ENCODE measurements at places on chromosomes 4 and X.
A peak's percentile ranks its signal among the peaks of the same experiment; 100 is the strongest.

- no peak for DNase-seq
These were observed 707.9 kb upstream of the PITX2 start for GRCh38 chr4:111330786-111331185.

- DNase-seq = peak; percentile 63
These were observed 99.7 kb upstream of the SLC7A11 start for GRCh38 chr4:138341739-138342415.

DNA sequence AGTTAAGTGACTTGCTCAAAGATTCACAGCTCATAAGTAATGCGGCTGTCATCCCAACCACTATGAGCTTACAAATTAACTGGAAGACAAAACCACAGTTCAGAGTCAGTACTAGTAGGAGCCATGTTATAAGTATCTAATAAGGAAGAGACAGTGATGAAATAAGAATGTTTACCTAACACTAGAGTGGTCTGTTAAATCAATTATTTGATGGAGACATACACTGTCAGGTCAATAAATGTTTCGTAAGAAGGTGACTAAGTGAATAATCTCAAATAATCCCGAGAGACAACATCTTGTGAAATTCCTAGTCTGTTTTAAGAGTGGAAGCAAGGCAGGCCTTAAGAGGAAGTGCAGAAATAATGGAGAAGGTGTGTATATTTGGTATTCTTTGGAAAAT lies 25.8 kb upstream of the AMELX start:
- DNase-seq = no peak

GRCh38 chr4:122879001-122879400 lies 43.4 kb downstream of the NUDT6 start:
- no peak for DNase-seq

GRCh38 chr4:180949424-180950213 lies 1293.6 kb upstream of the TENM3 start:
- DNase-seq = no peak

DNA sequence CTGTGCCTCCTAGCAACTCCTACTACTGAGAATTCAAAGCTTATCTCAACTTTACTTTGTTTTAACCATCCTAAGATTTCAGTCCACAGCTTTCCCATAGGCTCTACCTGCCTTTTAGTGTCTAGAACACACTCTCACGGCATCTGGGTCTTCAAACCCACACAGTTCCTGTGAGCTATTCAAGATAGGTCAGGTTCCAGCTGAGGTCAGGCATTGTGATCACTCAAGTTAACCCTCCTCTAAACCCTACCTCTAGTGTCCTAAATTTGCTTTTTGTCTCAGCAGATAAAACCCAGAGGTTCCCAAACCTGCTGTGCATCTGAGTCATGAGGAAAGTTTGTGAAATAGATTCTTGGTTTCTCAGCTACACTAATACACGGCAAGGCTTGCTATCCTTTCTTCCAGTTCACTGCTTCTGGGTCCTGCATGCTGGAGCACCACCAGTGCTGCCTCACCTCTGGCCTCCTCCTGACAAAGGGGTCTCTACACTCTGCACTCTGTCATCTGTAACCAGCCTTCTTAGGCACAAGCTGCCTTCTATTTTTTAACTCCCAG lies 324.6 kb upstream of the MAGEB2 start:
- DNase-seq = no peak

- no peak for DNase-seq
These were observed 107.4 kb downstream of the CT47B1 start for GRCh38 chrX:120768254-120768653.

GRCh38 chrX:497186-498014 lies 110.7 kb upstream of the PPP2R3B start:
- DNase-seq = no peak

DNA sequence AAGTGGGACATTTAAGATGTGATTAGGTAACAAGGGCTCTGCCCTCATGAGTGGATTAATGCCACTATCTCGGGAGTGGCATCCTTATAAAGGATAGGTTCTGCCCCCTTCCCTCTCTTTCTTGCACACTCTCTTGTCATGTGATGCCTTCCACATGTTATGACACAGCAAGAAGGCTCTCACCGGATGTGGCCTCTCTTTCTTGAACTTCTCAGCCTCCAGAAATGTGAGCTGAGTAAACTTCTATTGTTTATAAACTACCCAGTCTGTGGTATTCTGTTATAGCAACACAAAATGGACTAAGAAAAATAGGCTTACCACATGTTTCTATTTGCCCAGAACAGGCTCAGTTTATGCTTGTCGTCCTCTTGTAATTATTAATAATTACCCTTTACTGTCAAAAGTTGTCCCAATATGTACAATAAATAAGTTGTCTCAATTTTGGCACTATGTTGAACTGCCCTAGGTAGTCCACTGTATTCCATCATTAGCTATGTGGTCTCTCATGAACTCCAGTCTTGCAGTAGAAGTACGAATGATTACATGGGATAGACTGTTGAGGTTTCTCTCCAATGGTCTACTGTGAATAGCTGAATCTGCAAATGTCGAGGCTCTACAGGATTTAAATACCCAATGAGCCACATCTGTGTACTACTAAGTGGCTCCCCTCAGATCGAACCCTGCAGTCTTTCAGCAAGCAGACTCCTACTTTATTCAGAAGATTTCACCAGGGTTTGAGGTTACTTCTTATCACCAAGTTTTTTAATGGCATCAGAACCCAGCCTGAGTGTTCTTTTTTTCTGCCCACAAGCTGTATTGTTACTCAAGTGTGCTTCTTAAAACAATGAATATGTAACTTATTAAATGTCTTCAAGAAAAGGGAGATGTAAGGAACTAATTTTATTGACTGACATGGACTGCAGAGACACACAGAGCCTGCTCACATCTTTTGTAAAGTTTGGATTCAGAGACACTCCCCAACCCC lies 102.0 kb upstream of the LEF1 start:
- DNase-seq = no peak

DNA sequence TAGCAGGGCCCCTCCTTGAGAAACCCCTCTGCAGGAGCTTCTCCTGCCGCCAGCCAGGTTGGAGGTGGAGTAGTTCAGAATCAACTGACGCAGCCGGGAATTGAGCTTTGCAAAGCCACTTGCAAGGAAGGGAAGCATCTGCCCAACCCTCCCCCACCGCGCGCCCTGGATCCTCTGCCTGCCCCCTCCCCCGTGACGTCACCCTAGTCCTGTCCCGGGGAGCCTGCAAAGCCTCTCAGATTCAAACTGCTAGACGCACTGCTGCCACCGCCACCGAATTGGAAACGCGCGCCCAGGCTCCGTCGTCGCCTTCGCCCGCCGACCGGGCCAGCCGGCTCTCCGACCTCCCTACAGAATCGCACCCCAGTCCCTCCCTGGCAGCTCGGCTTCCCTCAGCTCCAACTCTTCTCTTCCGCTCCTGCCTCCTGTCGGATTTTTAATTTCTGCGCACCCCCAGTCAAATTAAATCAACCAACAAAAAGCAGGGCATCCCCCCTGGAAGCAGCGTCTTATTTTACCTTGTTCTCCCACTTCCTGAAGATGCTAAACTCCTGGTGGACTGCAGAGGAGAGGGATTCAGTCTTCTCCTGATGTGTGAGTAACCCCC lies 3.8 kb downstream of the SLITRK2 start:
- no peak for DNase-seq

DNA sequence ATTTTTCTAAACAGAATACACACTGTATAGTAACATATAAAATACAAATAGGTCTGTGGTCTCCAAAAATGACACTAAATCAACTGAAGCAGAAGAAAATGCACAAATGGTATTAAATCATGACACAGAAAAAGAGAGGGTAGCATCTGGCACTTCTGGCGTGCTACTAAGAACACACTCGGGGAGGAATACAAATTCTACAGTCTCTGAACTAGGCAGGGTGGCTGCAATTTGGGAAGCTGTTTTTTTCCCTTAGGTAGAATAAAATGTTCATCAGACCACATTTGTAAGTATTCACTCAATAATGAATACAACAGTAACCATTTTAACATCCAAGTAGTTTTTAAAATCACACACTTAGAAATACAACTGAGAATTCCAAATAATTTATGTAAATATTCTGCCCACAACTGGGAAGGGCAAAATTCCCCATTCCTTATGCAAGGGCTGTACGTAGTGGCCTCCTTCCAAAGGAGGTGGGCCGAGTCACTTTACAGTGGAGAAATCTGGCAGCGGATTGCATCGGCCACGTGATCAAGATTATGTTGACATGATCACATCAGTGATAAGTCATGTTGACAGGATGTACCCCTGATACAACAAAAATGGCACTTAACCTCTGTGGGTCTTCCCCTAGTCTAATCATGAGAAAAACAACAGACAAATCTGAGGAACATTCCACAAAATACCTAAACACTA lies 101.1 kb downstream of the TSPAN5 start:
- DNase-seq = no peak

DNA sequence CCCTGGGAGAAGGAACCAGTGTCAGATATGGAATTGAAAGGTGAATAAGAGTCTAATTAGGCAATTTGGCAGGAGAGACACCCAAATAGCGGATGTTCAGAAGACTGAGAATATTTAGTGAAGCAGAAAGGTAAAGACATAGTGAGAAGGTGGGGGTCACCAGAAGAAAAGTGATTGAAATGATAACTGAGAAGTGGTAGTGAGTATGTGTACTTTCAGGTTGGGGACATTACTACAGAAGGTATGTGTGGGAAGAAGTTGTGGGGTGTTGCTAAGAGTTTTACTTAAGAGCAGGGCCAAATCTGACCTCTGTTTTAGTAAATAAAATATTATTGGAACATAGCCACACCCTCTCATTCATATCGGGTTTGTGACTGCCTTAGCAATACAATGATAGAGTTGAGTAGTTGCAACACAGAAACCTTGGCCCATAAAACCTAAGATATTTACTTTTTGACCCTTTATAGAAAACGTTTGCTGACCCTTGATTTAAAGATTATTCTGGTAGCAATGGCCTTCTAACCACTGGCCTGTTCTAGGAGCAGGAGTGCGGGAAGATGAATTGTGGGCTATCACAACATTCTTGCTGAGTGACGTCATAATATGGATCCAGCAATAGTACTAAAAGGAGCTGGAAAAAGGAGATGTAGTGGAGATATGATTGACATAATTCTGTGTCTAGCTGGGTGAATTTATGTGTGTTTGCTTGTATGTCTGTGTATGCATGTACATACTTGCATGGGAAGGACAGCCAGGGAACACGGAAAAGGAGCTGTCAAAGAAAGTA lies 115.3 kb downstream of the HS3ST1 start:
- no peak for DNase-seq

- no peak for DNase-seq
These were observed 28.1 kb upstream of the TXK start for GRCh38 chr4:48162162-48162561.

DNA sequence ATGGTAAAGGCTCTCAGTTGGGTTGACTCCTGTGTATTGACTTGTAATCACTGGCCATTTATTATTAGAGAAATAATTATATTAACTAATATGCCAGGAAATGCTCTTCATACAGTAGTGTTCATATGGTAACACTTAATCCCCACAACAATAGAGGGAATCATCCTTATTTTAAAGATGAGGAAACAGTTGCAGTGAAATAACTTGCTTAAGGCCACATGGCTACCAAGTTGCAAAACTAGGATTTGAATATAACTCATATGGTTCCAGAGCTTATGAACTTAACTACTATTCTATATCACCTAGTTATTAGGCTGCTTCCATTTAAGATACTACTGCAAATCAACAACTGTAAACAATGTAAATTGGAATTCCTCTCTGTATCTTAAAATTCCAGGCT lies 143.5 kb upstream of the HPGD start:
- DNase-seq = no peak

- no peak for DNase-seq
These were observed 28.8 kb downstream of the COL4A5 start for GRCh38 chrX:108468486-108468885.

- no peak for DNase-seq
These were observed 118.3 kb upstream of the GABRA2 start for GRCh38 chr4:46508216-46508615.

GRCh38 chr4:2930758-2931511 lies 32.3 kb downstream of the NOP14 start:
- DNase-seq = no peak

DNA sequence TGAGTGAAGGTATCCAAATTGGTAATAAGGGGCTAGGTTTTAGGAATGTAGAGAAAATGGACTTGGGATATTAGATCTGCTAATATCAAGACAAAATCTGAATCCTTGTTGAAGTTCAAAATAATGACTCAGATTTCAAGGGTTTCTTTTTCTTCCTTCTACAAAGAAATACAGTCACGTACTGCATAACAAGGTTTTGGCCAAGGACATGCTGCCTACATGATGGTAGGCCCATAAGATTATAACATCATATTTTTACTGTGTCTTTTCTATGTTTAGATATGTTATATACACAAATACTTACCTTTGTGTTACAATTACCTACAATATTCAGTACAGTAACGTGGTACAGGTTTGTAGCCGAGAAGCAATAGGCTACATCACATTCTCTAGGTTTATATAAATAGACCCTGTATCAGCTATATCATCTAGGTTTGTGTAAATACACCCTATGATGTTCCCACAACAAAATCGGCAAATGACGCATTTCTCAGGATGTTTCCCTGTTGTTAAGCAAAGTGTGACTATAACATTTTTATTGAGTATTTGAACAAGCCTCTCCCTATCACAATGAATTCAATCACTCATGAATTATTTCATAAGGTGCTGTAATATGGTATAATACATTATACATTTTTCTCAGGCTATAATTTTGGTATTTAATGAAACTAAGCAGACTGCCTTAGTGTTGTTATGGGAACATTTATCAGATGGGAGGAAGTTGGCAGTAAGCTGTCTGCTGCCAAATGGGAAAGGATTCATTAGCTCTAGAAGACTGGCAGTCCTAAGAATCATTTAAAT lies 186.3 kb downstream of the PPP3CA start:
- no peak for DNase-seq

DNA sequence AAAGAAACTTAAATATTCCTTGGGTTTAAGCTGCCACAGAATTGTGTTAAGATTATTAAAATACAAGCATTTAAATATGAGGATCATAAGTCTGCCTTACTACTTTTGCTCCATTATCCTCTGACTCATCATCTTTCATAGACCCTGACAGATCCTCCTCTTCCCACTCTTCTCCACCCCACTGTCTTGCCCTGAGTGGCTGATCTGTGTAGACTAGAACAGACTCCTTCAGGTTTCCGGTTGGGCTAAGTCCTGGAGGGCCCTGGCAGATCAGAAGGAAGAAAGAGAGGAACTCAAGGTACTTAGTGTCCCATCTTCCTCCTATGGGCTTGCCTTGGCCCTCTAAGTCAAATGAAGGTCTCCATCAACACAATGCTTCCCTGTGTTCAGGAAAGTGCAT lies 30.7 kb downstream of the PALLD start:
- DNase-seq = no peak

- DNase-seq = no peak
These were observed 228.5 kb downstream of the ANKRD50 start for GRCh38 chr4:124484008-124484407.

- no peak for DNase-seq
These were observed 39.5 kb upstream of the ZNF330 start for GRCh38 chr4:141180991-141181761.

- no peak for DNase-seq
These were observed 74.8 kb downstream of the IL15 start for GRCh38 chr4:141711211-141711610.

GRCh38 chrX:9899640-9900111 lies 67.5 kb upstream of the CLDN34 start:
- DNase-seq = no peak
